ENCODE measurements at places on chromosomes 7 and 10.
A peak's percentile ranks its signal among the peaks of the same experiment; 100 is the strongest.

DNA sequence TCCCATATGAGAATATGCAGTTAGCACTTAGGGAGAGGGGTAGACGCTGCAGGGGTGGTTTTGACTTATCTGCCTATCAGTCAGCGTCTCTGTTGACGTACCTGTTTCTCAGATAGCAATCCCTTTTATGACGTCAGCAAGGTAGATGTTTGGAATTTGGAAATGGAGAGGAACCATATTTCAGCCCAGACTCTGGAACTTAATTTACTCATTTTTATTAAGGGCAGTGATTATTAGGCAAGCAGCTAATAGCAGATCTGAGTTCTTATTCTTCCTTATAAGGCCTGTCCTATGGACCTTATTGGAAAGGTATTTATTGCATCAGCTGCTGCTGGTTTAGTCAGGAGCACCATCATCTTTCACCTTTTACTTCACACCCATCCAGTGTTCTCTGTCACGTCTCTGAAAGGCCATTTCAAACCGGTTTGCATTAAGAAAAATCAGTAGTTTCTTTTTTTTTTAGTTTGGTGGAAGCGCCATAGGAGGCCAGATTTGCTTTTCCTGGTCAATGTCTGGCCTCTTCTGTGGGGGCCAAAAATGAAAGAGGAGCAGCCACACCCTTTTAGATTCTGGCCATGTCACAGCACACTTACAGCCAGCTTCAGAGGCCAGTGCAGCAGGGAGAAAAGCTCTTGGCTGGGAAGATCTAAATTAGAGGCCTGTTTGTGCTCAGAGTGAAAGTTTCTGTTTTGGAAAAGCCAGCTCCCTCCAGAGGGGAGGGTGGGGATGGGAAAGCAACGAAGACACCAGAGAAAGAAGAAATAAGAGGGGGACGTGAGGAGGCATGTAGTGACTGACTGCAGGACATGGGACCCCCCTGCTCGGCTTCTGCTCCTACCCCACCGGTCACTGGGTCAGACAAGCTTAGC is 146.3 kb downstream of the TCF7L2 start:
- DNase-seq = peak; percentile 42

GRCh38 chr7:101556453-101556968 is 72.6 kb downstream of the MYL10 start:
- DNase-seq = no peak

DNA sequence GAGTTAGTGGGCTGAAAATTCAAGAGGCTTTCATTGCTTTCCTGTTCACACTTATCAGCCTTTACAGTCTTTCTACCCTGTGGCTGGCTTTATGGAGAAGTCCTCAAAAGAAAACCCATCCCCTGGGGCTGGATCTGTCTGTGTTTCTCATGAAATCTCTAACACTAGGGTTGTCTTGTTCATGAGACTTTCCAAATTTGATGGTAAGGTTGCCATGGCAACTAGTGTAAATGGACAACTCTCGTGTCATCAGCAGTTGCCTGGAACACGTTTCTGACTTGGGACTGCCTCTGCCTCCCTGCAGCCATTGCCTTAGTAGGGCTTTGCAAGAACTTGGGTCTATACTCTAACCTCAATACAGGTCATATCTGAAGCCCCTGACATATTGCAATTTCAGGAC is 35.8 kb upstream of the PLPP4 start:
- DNase-seq = no peak

DNA sequence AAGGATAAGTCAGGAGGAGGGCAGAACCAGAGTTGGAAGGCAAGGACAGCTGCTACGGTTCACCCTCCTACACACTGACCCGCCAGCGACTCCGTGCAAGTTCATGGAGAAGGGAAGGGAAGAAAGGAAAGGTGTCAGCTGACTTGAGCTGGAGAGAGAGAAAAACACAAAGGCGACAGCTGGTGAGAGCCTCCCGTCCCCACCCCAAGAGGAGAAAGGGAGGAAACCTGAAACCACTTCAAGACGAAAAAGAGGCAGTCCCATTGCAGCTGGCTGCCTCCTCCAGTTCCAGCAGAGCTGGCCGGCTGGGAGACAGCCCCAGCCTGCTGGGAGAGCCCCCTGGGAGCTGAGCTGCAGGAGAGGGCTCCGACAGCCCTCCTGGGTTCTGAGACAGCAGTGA is 75.2 kb downstream of the PARD3 start:
- DNase-seq = peak; percentile 57

DNA sequence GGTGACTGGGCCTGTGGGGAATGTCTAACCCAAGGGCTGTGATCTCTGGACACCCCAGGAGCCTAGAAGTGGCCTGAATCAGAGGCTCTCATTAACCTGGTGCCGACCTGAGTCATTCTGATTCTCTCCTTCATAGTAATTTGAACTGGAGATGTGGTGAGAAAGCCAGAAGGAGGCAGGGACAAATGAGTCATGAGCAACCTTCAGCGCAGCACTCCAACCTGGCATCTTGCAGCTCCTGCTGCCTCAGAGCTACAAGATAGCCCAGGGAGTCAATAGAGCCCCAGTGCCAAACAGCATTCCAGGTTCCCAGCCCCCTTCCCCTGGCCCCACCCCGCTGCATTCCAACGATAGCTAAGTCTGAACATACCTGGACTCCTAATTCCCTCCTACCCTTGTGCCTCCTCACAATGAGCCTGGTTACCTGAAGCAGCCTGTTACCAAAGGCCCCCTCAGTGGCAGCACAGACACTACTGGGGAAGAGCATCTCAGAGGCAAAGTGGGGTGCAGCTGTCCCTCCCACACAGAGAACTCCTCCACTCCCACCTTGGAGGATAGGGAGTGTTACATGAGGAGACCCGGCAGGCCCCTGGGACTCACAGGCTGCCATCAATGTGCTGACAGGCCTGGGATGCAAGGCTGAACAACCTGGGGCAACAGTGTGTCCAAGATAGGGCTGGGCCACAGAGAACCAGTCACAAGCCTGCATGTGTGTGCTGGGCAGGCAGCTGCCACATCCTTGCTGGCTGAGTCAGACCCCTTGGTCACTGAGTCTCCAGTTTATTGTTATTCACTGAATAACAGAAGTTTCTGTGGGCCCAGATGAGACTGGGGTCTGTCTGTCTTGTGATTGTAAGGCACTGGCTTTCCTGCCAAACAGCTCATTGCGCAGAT is 76.8 kb upstream of the LEP start:
- DNase-seq = peak; percentile 99

DNA sequence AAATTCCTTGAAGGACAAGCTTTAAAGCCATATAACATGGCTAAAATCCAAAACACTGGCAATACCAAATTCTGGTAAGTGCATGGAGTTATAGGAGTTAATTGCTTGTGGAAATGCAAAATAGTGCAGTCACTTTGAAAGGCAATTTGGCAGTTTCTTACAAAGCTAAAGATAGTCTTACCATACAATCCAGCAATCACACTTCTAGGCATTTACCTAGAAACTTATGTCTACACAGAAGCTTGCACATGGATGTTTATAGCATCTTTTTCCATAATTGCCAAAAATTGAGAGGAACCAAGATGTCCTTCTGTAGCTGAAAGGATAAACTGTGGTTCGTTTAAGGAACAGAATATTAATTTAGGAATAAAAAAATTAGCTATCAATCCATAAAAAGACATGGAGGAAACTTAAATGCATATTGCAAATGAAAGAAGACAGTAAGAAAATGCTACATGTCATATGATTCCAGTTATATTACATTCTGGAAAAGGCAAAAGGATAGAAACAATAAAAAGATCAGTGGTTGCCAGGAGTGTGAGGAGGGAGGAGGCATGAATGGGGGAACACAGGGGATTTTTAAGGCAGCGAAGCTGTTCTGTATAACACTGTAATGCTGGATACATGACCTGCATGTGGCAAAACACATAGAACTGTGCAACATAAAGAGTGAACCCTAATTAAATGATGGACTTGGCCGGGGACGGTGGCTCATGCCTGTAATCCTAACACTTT is 51.9 kb downstream of the GNAT3 start:
- DNase-seq = no peak

DNA sequence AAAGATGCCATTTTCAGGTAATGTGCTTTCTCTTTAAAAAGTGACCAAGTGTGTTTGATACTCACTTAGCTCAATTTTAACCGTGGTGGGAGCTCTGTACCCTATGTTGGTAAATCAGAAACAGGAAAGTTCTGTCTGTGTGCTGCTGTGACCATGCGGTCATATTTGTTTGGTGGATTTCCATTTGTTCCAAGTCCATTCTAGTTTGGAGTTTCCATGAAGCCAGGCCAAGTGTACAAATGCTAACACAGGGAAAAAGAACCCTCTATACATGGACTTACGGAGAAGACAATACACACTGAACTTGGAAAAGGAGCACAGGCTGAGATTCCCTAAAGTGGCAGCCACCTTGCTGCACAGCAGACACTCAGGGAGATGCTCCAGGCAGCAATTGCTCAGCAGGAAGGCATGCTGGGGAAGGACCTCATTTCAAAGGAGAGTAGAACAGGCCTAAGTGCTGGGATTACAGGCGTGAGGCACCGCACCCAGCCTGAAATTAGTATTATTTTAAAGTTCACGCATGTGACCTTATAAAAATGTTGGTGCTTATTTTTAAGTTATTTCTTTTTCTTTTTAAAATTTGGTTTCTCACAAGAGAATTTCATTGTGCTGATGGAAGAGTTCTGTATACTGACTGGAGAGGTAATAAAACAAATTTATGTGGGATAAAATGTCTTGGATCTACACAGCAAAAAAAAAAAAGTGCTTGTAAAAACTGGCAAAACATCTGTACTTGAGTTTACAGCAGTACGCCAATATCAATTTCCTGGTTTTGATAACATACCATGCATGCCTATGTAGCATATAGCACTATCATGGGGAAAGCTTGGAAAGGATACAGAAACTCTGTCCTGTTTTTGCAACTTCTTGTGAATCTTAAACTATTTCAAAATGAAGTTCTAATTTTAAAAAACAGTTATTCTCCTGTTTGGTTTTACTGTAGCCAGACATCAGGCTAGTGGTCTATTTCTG is 436.2 kb downstream of the KCNMA1 start:
- no peak for DNase-seq

- no peak for DNase-seq
Measured at GRCh38 chr7:92727755-92728154, 108.6 kb downstream of the CDK6 start.

DNA sequence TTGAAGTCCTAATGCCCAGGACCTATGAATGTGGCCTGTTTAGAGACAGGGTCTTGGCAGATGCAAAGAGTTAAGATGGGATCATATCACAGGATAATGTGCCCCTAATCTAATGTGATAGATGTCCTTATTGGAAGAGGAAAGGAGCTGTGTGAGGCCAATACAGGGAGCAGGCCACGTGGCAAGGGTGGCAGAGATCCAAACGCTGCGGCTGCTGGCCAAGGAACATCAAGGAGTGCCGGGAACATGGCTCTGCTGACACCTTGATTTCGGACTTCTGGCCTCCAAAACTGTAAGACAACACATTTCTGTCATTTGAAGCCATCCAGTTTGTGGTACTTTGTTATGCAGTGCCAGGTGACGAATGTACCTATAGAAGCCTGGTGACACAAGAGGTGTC is 37.7 kb upstream of the EZH2 start:
- DNase-seq = no peak

DNA sequence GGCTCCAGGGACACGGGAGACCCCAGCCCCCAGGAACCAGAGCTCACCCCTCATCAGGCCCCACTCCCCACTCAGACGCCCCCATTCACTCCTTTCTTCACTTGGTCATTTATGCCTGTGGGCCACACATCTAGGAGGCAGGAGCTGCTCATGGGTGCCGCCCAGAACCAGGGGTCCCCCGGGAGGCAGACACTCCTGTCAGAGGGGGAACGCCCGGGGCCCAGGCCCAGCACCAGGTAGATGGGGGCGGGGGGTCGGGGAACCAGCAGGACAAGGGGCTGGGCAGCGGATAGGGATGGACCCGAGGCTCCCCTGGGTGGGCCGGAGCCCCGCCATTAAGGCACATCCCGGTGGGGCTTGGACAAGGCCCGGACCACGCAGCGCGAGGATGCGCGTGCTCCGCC is 11.8 kb downstream of the CALY start:
- no peak for DNase-seq

DNA sequence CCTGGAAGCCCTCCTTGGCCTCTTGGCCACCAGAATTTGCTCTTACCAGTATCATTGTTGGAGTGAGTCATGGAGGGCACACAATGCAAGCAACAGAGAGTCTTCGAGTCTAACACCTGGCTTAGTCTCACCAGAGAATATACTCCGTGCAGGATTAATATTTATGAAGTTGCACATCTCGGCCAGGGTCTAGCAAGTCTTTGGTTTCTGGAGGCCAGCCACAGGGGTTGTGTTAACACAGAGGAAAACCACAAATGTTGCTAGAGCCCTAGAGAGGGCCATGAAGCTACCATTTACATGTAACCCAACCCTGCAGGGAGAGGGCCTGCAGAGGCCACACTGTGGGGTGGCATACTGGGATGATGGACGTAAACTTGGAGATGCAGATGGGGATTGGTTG is 71.8 kb downstream of the MTPN start:
- no peak for DNase-seq

DNA sequence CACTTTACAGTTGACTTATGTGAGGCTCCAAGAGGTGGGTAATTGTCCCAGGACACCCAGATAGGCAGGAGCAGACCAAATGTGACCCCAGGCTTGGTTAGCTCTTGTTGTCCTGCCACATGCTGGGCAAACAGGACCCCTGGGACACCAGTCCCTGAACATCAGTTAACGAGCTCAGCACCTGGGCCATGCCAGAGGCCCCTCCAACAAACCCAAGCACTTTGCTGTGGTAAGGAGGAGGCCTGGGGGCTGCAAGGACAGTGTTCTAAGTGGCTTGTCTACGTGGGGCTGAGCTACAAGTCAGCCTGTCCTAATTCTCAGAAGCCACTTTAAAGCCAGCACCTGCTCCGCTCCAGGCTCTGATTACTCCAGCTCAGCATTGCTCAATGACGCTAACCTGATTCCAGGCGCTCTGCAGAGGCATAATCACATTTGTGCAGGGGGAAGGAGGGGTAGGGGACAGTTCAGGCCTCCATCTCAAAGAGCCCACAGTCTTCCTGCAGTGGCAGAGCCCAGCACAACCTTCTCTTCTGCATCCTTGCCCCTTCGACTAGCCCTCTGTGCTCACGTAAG is 57.2 kb downstream of the DDC start:
- DNase-seq = no peak

GRCh38 chr7:149774237-149775175 is 1.1 kb upstream of the ZNF467 start:
- DNase-seq = peak; percentile 17

GRCh38 chr7:1552200-1552599 is 3.8 kb downstream of the TMEM184A start:
- no peak for DNase-seq

DNA sequence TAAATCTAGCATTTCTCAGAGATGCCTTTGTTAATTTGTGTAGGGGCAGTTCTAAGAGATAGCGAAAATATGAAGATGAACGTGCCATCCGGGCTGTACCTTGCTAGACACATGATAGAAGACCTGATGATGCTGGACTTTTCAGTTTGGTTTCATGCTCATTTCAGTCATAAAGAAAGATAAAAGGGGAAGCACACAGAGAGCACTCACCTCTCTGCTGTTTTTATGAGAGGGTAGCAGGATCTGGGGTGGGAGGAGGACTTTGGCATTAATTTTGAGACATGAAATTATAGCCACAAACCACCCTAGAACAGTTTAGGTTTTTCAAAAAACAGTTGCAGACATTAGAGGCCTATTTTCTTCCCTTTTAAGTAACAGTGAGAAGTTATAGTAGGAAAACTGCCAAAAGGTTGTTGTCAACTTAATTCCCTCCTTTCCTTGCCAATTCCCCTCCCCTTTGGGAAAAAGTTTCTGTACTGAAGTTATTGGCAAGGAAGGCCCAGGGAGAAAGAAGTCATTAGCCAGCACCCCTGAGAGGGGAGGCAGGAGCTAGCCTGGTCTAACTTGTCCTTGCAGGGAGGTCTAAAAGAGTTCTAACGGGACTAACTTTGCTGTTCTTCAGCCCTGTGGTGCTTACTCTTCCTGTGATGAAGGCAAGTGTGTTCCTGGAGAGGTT is 2.6 kb downstream of the ST7 start:
- DNase-seq = no peak

GRCh38 chr7:5795752-5796475 is 14.5 kb upstream of the RNF216 start:
- no peak for DNase-seq

Data from bronchial epithelial cell (primary cell).